ENCODE measurements at places on chromosomes 1 and 21.
A peak's percentile ranks its signal among the peaks of the same experiment; 100 is the strongest.

DNA sequence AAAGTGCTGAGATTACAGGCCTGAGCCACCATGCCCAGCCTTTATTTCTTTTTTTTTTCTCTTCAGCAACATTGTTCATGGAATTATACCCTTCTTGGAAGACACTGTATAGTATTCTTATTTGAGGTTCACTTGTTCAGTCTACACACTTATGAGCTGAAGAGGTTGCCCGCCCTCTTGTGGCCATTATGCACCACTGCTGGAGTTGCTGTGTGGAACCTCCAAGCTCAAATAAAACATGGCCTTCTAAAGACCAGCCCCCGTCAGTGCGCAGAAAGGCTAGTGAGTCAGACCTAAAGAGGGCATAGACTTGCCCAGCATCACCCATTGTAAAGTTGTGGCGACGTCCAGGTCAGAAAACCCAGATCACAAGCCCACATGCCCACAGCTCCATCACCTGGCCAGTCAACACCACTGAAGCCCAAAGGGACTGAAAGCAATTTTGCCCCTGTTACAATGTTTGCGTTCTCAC, 20.4 kb downstream of the LURAP1 start:
- peak; percentile 78 for DNase-seq

DNA sequence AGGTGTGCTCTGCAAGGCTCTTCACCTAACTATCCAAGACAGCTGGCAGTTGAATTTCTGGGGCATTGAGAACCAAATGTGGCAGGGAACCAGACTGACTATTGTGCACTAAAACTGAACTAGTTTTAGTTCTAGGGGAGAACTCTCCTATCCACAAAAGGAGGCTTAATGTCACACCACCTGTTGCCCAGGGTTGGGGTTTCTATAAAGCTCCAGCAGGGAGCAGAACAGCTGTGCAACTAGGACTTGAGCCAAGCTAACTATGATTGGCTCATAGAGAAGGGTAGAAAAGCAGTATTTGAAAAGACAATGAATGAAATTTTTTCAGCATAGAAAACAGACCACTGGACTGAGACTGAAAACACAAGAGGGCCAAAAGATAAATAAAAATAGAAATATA, 53.3 kb upstream of the FGGY start:
- no peak for DNase-seq

- peak; percentile 63 for DNase-seq
Measured at GRCh38 chr1:36516372-36517010, 33.8 kb upstream of the CSF3R start.

DNA sequence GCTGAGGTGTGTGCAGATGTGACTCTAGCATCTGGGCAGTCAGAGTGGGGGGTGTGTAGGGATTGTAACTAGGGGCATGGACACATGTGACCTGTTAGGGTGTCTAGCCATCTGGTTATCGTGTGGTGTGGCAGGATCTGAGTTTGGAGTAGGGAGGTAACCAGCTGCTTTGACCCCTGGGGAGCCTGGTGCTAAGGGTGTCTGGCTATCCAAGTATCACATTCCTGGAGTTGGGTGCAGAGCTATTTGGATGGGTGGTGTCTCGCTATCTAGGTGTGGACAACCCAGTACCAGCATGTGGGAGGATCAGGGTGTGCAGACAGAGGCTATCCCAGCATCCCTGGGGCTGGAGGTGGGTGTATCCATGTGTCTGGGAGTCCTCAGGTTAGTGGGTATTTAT, 4.7 kb downstream of the PTPRU start:
- DNase-seq, result no peak

GRCh38 chr21:27369978-27370571, 403.2 kb upstream of the ADAMTS5 start:
- peak; percentile 87 for DNase-seq

DNA sequence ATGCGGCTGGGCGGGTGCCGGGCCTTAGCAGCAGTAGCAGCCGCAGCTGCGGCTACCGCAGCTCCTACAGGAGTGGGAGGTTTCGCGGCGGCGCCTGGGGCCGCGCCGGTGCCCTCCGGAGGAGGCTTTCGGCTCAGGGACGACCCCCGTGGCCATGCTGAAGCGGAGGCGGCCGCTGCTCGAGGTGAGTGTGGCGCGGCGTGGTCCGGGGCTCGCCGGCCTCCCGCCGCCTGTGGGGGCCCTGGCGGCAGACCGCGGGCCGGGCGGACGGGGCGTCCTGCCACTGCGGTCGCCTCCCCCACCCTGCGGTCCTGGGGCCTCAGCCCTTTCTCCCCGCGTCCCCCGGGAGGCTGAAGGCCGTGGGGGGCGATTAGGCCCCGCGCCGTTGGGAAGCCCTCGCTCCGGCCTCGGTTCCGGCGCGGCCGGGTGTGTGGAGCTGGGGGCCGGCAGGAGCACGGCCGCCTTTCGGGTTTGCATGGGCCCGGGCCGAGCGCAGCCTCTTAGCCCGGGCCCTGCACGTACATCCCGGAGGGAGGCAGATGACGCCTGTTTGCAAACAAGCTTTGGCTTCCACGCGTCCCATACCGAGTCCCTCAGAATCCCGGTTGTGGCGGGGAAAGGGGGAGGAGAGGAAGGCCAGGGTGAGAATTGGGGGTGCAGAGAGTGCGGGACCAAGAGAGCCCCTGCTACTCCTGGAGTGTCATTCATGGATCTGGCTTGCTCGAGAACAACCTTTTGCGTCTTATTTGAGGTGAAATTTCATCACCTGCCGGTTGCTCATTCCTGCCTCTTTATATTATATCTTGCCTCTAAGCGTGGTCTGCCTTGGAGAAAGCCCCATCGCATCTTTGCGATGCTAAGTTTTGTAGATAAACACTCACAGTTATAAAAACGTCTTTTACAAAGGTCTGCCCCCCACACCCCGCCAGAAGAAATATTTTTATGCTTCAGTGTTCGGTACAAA, 613 bp downstream of the ZFYVE9 start:
- DNase-seq, result peak; percentile 25
